ENCODE measurements at places on chromosomes 6 and 20.

DNA sequence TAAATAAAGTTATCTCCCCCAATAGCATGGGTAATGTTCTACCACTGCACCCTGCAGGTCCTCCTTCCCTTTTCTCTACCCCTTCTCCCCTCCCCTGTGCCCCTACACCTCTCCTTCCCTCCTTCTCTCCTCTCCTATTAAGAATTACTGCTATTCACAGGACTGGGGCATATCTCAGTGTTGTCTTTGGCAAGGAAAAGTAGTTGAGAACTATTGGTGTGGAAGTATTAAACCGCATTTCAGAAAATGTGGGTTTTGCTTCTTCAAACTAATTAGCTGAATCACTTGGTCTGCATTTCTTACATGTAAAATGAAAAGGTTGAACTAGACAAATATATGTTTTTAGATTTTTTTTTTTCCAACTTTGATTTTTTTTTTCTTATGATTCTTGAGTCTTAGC, 296.3 kb downstream of the CDKAL1 start:
- DNase-seq = no peak

DNA sequence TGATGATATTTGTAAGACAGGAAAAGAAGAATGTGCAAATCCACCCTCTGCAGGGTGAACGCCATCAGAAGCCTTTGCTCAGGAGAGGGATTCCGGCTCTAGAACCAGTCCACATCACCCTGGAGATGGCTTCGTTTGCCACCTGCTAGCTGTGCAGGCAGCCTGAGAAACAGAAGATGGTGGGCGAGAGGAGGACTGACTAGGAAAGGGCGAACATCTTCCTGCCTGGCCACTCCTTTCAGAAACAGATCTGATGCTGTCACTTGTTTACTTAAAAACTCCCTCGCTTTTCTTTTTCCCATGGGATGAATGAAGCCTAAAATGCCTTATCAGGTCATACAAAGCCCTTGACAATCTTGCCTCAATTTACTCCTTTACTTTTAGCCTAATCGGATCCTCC, 1.2 kb downstream of the PTPRA start:
- DNase-seq = peak; percentile 36

- no peak for DNase-seq
Observed at GRCh38 chr6:146581968-146582367, 16.8 kb upstream of the ADGB start.

DNA sequence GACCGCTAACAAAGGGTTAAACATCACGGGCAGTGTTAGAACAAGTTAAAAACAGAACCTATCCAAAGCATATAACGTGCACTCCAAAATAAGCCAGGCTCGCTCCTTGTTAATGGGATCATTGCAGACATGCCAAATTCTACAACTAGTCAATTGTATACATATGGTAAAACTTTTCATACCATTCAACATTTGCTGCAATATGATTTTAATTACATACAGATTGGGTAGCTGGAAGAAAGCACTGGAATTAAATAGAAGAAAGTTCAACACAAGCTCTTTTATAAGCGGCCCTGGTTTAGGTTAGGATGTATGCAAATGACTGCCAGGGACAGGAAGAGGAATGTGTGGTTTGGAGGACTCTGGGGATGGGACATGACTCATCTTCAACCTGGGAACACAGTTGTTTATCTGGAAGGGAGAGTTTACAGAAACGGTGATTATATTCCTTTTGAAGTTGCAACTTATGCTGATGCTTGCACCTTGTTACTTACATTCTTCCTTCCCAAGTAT, 62.5 kb upstream of the TIAM2 start:
- DNase-seq = no peak

DNA sequence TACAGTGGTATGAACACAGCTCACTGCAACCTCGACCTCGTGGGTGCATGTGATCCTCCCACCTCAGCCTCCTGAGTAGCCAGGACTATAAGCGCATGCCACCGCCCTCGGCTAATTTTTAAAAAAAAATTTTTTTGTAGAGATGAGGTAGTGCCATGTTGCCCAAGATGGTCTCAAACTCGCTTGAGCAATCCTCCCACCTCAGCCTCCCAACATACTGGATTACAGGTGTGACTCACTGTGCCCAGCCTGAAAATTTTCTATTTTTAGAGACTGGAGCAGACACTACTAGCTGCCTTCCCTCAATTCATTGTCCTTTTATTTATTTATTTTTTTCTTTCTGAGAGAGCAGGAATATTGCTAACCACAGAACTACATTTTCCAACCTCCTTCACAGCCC, 20.3 kb upstream of the GTF3C6 start:
- DNase-seq = no peak

- DNase-seq = no peak
Observed at GRCh38 chr6:7236306-7237209, 76.4 kb downstream of the SSR1 start.

DNA sequence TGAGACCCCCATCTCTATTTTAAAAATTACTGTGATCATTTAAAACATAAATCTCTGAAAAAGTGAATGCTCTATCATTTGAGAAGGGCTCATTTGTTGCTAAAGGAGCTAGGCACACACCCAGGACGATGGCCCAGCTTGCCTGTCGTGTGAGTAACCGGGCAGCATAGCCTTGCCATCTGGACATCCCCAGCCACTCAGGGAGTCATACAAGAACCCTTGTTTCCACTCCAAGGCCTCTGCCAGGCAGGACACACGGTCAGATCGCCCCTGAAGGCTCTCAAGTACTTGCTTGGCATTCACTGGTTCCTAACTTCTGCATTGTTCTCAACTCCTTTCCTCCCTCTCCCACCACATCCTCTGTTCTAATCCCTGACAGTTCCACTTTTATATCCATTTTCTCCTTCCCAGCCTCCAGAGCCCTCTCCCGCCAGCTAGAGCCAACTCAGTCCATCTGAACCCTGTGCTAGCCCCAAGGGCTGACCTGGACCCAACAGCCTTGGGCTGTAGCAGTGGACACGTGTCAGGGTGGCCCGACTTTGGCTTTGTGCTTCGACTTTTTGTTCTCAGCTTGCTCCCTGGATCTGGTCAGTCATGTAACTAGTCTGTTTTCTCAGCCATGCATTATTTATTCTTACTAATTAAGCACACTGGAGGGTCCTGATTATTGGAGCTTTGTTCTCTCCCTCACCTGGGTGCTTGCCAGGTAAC, 15.7 kb upstream of the EZR start:
- no peak for DNase-seq

DNA sequence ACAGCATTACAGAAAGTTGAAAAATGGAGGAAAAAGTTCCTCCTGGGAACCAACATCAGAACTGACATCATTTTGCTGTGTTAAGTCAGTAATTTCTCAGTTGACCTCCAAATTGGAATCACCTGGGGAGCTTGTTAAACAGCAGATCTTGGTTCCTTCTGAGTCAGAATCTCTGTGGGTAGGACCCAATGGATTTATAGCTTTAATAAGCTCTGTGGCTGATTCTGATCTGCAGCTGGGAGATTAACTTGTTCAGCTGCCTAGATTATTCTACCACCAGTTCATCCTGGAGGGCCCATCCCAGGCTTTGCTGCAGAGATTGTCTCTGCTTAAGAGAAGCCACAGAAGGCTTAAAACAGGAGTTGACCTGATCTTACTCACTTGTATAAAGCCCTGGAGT, 90.7 kb upstream of the POPDC3 start:
- DNase-seq = no peak

GRCh38 chr6:2639896-2640295, 110.8 kb downstream of the MYLK4 start:
- DNase-seq = no peak

DNA sequence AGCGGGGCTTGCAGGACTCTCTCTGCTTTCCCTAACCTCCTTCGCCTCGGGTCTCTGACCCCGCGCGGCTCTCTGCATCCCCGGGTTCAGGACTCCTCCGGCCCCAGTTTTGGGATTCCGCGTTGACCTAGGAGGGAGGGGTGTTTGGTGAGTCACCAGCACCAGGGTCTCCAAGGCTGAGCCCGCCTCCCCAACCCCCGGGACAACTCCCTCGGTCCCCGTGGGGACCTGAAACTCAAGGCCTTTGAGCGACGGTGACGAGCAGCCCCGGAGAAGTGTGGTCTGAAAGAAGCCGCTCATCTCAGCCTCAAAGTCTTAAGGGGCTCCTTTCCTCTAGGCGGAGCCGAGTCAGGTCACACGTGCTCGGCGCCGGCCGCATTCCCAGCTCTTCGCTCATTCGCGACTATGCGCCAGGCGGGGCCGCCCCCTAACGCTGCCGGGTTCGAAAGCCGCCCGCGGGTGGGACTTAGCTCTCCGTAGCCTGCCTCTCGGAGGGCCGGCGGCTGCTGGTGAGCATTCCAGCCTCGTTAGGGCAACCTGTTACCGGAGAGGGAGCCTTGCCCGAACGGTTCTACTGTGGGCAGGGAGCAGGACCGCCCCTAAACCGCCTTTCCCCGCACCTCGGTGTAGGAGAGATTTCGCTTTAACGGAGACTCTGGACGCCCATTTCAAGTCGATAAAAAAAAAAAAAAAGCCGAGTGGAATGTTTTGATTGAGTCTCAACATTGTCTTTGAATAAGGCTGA, 3.0 kb upstream of the PRDM13 start:
- DNase-seq = peak; percentile 54

DNA sequence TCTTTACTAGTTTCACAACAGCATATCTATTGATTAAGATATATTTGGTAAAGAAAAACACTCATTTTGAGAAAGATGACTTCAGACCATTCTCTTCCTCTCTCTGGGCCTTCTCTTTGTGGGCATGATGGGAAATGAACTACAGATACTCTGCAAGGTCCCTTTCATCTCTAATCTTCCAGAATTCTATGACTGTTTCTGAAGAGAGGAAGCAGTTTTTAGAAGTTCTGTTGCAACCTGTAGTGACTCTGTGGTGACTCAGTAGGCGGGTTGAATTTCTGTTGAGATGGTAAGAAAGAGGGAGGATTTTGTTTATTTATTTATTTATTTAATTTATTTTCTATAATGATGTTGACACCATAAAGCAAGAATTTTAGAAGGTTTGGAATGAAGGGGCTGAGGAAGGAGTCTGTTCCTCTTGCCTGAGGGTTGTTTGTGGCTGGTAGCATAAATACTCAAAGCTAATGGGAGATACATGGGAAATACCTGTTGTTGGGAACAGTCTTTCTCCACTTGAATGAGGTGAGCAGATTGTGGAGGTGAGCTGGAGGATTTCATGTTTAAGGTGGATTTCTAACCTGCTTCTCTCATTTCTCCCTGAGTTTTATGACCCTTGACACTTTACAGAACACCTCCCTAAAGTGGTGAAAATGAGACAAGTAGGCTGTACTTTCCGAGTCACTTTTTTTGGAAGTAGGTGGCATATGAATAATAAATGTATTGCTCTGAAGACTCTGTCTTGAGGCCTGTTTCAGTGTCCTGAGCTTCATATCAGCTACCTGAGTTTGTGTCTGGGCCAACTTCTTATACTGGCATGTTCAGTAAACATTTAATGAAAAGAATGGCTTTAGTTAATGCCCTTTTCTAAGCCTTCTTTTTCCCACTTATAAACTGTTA, 15.0 kb downstream of the ACSS2 start:
- peak; percentile 65 for DNase-seq

DNA sequence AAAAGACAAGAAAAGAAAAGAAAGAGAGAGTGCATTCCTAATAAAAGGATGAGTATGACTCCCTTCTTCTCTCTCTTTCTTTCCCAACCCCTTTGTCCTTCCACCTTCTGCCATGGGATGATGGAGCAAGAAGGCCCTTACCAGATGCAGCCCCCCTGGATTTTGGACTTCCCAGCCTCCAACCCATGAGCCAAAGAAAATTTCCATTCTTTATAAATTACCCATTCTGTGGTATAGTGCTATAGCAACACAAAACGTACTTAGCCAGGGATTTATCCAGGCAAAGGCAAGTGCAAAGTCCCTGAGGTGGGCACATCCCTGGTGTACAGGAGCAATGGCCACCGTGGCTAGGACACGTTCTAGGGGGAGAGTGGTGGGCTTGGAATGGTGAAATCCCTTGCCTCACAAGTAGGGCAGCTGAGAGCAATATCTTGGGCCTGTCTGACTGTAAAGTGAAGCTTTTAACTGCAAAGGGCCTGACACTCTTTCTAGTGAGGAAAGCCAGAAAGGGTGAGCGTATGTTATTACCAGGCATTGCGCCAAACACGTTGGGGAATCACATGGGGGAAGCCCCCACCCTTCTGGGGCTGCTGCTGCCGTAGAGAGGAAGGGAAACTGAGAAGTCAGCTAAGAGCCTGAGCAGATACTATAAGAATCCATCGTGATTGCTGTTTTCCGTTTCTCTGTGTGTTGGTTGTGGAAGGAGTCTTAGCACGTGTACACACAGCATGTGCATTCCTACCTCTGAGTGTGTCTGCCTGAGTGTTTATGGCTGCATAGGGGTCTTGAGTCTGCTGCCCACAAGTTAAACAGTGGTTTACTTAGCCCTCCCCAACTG, 50.7 kb upstream of the SIRPA start:
- peak; percentile 79 for DNase-seq

- peak; percentile 30 for DNase-seq
Observed at GRCh38 chr20:62603907-62604785, 38.2 kb upstream of the SLCO4A1 start.

DNA sequence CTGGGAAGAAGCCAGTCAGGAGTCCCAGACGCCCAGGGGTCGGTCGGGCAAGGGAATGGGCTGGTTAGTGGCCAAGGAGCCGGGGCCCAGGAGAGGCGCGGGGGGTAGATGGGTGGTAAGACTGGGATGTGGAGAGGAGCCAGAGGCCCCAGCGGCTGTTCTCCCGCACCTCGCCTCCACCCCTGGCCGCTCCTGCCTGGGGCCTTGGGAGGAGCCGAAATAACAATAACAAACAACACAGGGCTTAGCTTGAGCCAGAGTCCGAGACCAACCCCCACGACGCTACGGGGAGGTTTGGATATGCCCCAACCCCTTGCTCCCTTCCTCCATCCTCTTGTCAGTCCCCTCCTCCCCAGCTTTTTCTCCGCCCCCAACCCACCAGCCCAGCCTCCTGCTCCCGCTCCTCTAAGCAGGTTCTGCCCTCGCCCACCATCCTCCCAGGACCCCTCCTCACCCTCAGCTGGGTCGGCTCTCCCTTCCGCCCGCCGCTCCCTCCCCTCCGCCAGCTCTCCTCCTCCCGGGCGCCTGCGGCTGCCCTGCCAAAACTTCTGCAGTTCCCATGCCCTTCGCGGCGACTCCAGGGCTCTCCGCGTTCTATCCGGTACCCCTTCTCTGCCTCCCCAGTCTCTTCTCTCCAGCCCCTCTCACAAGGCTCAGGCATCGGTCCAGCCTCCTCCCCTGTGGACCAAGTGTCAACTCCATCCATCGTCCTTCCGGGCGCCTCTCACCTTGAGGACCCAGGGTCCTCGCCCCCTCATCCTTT, 1.1 kb downstream of the RNF39 start:
- no peak for DNase-seq
